Activated CD4-positive, alpha-beta T cell treated with anti-CD3 and anti-CD28 coated beads for 36 hours (primary cell): ENCODE measurements at places on chromosomes 7 and 10. TPM values are rescaled to one million over a fixed set of nuclear protein-coding genes. Genes with fewer than 3 reads are reported as not detected.

HACD1 gene
- total RNA-seq = 1.7 TPM

PLA2G12B gene
- total RNA-seq = not detected

MRLN gene
- total RNA-seq = not detected

HEPACAM2 gene
- not detected for total RNA-seq

- peak overlapping the region; percentile 65 for H3K27ac ChIP-seq
- H3K4me1 ChIP-seq = peaks cover 44% of the 10 kb centered on the region
- H3K27me3 ChIP-seq = no peaks in the 10 kb centered on the region
- peaks cover 72% of the 10 kb centered on the region for H3K36me3 ChIP-seq
- DNase-seq = no peak
Observed at GRCh38 chr7:150458235-150458634, 7.8 kb downstream of the GIMAP8 start.

DNA sequence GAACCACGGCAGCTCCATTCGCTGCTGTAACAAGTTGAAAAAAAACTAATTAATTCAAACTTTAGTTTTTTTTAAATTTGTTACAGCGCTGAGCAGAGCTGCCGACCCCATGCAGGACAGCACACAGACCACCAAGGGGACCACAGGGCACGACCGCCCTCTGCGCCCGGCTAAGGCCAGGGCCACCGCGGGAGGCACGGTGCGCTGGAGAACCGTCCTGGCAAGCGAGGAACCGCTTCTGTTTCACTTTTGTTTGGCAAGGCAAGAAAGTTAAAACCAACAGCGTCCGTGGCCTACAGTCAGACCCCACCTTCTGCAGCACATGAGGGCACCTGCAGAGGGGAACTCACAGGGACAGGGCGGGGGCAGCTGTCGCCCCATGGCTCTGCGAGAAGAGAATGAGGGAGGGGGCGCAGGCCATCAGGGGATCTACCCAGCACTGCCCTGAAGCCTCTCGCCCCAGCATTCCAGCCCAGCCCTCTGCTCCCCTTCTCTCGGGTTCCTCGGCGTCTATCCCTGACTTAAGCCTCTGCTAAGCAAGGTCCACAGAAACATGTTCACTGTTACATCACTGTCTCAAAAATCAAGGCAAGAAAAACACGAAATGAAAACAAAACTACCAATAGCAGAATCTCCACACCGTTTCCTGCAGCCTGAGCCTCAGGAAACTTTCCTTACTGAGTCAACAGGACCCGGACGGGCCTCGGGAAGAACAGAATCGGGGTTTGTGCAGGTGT is 204.4 kb downstream of the DIP2C start:
- H3K27ac ChIP-seq = peak overlapping the region; percentile 95
- peak; percentile 53 for DNase-seq
- H3K4me3 ChIP-seq = peak overlapping the region; percentile 75
- no peaks in the 10 kb centered on the region for H3K36me3 ChIP-seq
- no peaks in the 10 kb centered on the region for H3K27me3 ChIP-seq
- H3K4me1 ChIP-seq = peaks cover 14% of the 10 kb centered on the region

DNA sequence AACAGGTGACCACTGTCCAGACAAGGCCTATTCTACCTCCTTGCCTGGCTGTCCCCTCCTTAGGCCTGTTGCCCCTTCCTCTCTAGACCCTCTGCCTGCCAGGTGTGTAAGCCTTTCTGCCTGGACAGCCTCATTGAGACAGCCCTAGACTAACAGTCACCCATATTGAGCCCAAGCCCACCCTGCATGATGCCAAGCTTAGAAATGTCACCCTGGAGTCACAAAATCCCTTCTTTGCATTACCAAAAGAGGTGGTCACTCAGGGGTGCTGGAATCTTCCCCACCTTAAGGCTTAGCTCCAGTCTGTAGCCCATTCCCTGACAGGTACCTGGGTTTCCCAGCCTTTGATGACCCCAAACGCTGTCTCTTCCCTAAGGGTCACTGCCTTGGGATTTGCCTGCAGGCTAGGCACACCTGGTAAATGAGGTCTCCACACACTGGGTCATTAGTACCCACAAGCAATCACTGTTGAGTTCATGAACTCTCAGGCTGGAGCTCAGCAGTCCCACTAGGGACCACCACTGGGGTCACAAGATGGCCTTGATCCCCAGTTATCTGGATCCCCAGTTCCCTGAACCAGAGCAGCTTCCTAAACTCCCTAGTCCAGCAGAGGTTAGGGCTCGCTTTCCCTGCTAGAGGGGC is 54.9 kb upstream of the CAMK2B start:
- H3K27ac ChIP-seq = no peak overlapping the region
- no peak overlapping the region for H3K4me3 ChIP-seq
- no peak for DNase-seq
- H3K27me3 ChIP-seq = no peaks in the 10 kb centered on the region

GRCh38 chr10:62924344-62924748 is 108.2 kb upstream of the EGR2 start:
- H3K4me1 ChIP-seq = no peaks in the 10 kb centered on the region
- H3K27ac ChIP-seq = no peak overlapping the region
- DNase-seq = no peak
- no peaks in the 10 kb centered on the region for H3K36me3 ChIP-seq
- H3K4me3 ChIP-seq = no peak overlapping the region

DKK1 gene
- not detected for total RNA-seq

GRCh38 chr10:50417886-50418830 is 166.8 kb upstream of the ASAH2 start:
- peaks cover 41% of the 10 kb centered on the region for H3K4me1 ChIP-seq
- H3K27ac ChIP-seq = peak overlapping the region; percentile 64
- peak; percentile 66 for DNase-seq
- H3K4me3 ChIP-seq = peak overlapping the region; percentile 76

DNA sequence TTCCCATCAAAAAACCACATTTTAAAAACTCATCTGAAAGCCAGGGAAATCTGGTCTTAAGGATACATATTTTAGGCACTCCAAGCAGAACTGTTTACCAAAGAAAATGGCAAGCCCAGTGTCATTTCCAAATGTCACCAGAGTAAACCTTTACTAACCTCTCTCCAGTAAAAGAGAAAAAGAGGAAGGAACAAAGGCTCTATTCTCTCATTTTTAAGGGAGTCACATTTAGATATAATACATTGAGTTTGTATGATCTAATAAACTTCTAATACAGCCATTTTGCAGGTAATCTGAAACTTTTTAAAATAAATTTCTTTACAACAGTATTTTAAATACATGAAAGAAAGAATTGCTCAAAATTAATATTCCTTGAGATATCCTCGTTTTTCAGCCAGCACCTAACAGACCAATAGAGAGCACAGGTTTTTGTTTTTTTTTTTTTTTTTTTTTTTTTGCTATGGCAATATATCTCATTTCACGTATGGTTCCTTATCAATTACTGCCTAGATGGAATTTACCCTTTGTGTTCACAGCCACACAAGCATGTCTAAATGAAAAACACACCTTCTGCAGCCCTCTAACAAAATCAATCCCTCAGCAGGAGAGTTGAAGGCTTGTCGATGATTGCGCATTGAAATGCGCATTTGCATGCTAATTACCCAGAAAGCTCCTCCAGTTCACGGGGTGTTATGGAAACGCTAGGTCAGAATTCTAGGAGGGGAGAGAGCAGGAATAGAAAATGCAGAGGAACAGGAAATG is 39.8 kb upstream of the MSRB2 start:
- no peak overlapping the region for H3K27ac ChIP-seq
- no peaks in the 10 kb centered on the region for H3K36me3 ChIP-seq
- DNase-seq = no peak

CTAGE4 gene
- total RNA-seq = 1.2 TPM

ARHGEF5 gene
- total RNA-seq = 16.8 TPM
